Stimulated activated CD4-positive, alpha-beta T cell treated with anti-CD3 and anti-CD28 coated beads, Interleukin-15, amount 100 ng/mL, for 1 hour (primary cell): ENCODE measurements at places on chromosomes 5 and 9.

GRCh38 chr9:79264041-79264440, 307.7 kb upstream of the TLE4 start:
- DNase-seq, result no peak

- no peak for DNase-seq
Measured at GRCh38 chr5:35061211-35061770, 13.5 kb upstream of the AGXT2 start.

- no peak for DNase-seq
Measured at GRCh38 chr9:136024696-136025316, 63.6 kb upstream of the UBAC1 start.

GRCh38 chr5:95130941-95131340, 154.0 kb downstream of the MCTP1 start:
- DNase-seq, result no peak

DNA sequence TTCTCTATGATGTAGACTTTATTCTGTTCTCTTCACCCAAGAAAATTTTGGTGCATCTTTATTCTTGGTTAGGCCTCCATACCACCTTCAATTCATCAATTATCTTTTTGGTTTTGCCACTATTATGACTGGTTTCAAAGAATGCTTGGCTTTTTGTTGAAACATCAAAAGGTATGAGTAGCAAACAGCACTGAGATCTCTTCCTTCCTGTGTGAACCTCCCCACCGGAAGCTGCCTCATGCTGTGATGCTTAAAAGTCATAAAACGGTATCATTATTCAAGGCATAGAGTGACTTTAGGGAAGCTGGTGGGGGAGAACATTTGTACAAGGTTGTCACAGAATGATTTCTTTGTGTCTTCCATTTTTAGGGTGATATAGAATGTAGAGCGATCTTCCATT, 70.6 kb downstream of the IQGAP2 start:
- DNase-seq, result peak; percentile 13

GRCh38 chr5:34062419-34062818, 19.4 kb upstream of the C1QTNF3 start:
- no peak for DNase-seq

GRCh38 chr5:107669096-107670031, 1.4 kb downstream of the EFNA5 start:
- DNase-seq, result no peak

GRCh38 chr5:72015103-72015548, 92.1 kb upstream of the MAP1B start:
- DNase-seq, result no peak

DNA sequence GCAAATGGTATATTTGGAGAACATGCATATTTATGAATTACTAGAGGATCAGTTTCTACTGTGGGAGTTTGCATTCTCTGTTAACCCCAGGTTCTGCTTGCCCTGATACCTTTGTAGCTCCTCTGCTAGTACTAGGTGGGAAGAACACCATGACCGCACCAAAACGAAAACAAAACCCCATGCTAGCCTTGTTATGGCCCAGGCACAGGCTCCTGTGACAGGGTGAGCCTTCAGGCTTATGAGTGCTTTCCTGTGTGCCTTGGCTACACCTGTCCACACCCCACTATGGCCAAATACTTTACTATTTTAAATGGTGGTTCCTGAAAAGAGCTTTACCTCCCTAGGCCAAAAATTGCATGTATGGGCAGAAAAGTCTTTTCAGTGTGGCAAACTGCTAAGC, 94.8 kb downstream of the PPIC start:
- DNase-seq, result no peak

DNA sequence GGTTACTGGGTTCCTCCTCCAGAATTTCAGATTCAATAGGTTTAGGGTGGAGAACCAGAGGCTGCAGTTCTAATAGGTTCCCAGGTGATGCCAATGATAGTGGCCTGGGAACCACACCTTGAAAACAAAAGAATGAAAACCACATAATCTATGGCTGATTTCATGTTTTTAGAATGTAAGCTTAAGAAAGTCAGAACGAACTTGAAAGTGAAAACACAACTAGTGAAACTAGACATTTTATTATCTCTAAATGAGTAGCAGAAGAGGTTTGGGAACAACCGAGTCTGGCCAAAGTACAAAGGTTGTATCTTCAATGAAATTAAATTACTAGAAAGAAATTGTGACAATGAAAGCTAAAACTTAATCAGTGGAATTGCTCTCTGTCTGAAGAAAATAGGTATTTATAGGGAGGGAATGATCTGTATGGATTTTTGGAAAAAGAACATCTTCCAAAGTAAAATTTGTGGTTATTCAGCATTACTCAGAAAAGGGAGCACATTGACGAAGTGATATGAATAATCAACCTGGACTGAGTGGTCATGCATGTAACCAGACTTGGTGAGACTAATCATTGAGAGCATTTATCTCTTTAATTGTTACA, 24.9 kb upstream of the CEP120 start:
- no peak for DNase-seq

- DNase-seq, result no peak
Measured at GRCh38 chr5:72093217-72093616, 14.1 kb upstream of the MAP1B start.

DNA sequence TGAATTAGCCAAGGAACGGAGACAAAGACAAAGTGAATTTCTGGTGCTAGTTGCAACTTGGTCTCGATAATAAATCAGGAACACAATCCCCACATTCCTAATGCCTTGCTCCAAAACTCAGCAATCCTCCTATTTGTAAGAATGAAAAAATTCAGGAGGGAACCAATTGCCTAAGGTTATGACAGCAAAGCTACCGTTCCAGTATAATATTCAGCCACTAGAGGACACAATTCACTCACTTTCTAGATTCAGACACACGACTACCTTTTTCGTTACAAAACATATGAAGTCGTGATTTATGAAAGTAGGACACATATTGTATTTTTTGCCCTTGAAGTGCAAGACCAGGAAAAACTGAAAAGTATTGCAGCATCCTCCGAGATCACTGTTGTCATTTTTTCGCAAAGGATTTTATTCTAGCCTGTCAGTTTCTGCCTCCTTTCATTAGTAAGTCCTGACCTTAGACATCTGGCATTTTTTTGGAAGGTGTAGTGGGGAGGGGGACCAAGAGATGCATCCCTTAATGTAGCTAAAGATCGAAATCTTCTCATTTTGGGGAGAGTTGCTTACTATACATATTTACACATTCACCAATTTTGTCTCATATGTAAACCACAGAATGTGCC, 133.1 kb downstream of the DOCK8 start:
- DNase-seq, result no peak

GRCh38 chr9:124381170-124381945, 33.9 kb downstream of the PSMB7 start:
- DNase-seq, result no peak

GRCh38 chr9:107592424-107592823, 102.9 kb upstream of the KLF4 start:
- no peak for DNase-seq

GRCh38 chr5:173463207-173463606, 135.0 kb upstream of the STC2 start:
- DNase-seq, result no peak

- DNase-seq, result no peak
Measured at GRCh38 chr5:32360906-32361305, 48.2 kb upstream of the MTMR12 start.

DNA sequence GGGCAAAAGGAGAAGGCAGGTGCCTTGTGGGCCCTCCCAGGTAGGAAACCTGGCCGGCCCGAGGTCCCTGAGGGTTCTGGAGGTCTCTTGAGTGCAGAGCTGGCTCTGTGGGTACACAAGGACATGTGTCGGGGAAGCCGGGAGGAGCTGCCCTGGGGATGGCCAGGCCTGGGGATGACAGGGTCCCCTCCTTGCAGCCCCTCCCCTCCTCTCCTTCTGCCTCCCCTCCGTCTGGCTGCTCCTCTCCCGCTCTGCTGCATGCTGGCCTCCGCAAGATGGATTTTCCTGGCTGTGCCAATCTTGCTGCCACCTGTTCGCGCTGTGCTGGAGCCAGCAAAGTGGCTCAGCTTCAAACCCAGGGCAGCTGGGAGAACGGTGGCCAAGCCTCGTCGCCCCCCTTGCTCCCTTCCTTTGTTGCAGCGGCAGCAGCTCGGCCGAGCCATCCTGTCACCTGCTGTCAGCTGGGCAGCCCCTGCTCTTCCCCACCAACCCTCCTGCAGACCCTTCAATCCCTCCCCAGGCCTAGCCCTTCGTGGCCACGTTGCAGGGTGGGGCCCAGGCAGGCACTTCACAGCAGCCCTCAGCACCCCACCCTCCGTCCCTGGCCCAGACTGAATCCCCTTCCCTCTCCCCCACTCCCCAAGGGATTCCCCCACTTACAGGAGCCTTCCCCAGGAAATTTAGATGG, 17.6 kb upstream of the UNC5A start:
- no peak for DNase-seq

- DNase-seq, result no peak
Measured at GRCh38 chr5:14513266-14513665, 68.3 kb upstream of the OTULINL start.

DNA sequence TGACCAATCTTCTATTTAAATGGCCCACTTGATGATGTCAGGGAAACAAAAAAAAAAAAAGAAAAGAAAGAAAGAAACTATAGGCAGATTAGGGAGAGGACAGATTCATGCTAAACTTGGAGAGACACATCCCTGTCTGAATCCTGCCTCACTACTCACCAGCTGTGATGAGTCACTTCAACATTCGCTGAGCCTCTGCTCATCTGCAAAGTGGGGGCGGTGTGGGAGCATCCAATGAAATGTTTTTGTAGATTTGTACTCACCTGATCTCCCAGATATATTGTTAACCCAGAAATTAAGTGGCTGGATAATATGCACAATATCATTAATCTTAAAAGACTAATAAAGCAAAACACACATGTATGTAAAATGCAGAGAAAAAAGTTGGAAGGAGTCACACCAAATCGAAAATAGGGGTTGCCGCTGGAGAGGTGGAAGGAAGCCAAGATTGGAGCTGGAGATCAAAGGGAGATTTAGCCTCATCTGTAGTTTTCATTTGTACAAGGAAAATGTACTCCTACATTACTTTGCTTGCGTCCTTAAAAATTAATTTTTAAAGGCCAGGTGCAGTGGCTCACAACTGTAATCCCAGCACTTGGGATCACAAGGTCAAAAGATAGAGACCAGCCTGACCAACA, 17.0 kb upstream of the ERGIC1 start:
- DNase-seq, result no peak

GRCh38 chr5:178120607-178121357, 7.5 kb downstream of the N4BP3 start:
- peak; percentile 73 for DNase-seq

DNA sequence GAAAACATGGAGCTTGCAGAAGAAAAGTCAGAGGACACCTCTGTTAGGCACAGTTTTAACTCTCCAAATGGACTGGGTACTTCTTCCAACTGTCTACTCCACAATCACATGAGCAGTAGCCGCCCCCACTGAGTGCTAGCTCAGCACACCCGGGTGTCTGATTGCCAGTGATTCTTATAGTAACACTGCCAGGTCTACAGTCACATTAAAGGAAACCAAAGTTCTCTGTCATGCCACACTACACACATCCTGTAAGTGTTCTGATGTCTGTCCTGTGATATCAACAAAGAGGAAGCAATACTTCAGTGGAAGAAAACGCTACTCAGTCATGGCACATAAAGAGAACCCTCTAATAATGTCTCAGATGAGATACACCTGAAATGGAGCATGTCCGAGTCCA, at the start of gene HAVCR2:
Gene HAVCR2 (minus strand): TSS at position 69 of the 400 bp plus-strand sequence. CDS start 61 bp downstream, at position 8.
- DNase-seq, result peak; percentile 6

- no peak for DNase-seq
Measured at GRCh38 chr9:126536131-126536530, 77.6 kb upstream of the LMX1B start.

GRCh38 chr9:99336531-99336930, 114.4 kb downstream of the SEC61B start:
- no peak for DNase-seq

- no peak for DNase-seq
Measured at GRCh38 chr9:99197124-99197630, 24.6 kb downstream of the ALG2 start.

- DNase-seq, result no peak
Measured at GRCh38 chr5:119945691-119946090, 316.3 kb downstream of the FAM170A start.

DNA sequence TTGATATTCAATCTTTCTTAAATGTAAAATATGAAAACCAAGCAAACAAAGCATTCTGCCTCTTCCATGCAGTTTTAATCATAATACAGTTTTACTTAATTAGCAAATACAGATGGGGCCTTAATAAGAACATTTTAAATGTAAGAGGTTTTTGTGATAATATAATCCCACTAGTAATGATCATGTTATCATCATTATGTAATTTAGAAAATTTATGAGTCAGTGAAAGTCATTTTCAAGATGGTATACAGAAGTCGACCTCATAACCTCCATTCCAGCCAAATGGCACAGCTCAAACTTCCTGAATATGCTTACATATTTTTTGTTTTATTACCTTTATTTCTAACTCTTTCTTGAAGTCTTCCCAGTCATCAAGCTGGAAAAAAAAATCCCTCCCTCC, 102.2 kb upstream of the GNA14 start:
- no peak for DNase-seq

DNA sequence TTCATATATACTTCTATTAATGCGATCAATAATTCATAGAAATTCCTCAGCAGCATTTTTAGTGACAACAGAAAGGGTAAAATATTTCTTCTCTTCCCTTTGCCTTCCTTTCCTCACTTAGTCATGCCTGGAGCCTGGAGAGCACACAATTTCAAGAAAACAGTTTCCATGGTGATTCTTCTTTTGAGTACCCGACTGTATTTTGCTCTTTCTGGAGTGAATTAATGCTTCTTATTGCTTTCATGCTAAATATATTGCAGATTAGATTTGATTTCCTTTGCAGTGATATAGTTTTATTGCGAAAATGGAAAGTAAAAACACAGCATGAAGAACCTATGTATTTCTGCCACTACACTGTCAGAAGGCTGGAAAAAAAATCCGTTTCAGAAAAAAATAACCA, 153.5 kb downstream of the PPP2R2B start:
- DNase-seq, result no peak

DNA sequence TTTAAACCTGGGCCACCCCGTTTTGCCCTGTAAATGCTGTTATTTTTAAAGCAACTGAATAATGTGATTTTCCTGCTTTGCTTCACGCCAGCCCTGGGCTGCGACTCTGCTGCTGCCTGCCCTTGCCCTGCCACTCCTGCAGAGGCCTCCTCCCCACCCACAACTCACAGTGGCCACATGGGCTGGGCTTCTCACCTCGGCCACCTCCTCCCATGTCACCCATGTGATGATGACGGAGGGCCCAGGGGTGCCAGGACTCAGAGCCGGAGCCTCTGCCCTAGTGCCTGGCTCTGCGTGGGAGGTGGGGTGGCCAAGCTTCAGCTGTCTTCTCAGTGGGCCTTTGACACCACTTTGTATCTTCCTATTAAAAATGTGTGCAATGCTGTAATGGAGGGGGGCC, 48.1 kb upstream of the NKD2 start:
- DNase-seq, result no peak

- no peak for DNase-seq
Measured at GRCh38 chr5:40831346-40832210, 3.4 kb downstream of the RPL37 start.

GRCh38 chr5:11792621-11793020, 111.6 kb downstream of the CTNND2 start:
- no peak for DNase-seq

GRCh38 chr9:85884256-85884655, 56.7 kb upstream of the NAA35 start:
- no peak for DNase-seq
